ENCODE measurements at places on chromosomes 12 and 14.

DNA sequence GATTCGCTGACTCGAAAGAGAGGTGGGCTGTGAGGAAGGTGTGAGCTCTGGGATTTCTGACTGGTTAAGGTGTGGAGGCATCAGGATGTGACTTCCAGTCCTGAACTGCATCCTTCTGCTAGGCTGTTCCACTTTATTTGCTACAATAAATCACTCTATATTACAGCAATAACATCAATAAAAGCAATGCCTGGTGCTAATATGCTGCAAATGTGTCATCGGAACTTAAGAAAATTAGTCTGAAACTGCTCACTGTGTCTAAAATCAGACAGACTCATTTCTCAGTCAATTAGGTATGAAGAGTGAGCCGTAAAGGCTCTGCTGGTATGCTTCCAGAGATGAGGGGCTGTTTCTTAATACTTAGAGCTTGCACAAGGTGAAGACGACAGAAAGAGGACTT is 126.6 kb downstream of the HELB start:
- no peak for DNase-seq

DNA sequence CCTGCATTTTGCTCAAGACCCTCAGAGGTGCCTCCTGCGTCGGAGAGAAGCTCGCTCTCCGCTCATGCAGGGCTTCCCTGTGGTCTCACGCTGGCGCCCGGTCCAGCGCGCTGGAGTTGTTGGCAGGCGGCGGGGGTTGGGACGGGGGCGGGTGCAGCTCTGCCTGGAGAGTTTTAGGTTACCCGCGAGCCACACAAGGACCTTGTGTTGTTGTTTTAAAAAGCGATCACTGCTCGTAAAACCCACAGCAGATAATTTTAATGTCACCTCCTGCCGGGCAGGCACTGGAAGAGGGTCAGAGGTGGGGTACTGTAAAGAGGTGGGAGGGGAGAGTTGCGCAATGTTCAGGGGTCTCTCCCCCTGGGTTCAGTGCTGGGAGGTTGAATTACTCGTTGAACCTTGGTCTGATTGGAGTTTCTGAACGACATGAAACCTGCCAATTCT is 850 bp downstream of the SMOC1 start:
- DNase-seq = no peak

DNA sequence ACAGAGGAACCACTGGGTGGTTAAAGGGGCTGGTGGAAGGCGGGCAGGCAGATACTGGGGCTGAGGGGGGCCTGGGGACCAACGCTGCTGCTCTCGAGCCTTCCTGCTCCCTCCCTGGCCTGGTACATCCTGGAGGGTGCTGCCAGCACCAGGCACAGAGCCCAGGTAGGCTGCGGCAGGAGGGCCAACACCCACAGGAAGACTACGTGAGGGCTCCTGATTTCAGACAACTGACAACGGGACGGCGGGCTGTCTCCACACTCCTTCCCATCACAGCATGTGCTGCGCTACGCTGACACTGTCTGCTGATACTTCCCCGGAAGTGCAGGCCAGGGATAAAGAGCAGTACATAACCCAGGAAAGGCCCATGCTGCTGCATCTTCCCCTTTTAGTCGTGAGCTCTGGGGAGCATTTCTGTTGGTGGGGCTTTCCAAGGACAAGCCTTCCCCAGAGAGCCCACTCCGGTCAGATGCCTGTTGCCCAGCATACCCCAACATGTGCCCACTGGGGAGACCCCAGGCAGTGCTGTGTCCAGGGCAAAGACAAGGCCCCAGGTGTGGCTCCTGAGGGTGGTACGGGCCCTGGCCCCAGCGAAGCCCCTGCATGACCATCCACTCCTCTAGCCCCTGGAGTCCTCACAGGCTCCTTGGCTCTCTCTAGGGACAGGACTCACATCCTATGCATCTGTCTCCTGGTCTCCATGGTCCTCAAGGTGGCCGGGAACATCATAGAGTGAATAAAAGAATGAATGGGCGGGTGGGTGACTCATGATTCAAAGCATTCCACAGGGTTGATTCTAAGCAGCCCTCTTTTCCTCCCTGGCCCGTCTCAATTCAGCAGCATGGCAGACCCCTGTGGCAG is 38.0 kb downstream of the CHGA start:
- DNase-seq = no peak

DNA sequence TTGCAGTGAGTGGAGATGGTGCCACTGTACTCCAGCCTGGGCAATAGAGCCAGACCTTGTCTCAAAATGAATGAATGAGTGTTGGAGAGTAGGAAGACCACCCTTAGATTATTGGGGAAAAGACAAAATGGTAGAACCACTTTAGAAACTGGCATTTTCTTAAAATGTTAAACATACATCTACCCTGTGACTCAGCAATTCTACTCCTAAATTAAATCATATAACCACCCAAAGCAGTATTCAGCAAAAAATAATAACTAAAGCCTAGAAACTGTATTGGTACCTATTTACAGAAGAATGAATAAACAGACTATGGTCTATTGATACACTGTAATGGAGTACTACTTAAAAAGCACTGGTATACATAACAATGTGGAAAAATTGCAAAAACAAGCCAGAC is 9.1 kb downstream of the NUP37 start:
- DNase-seq = no peak

DNA sequence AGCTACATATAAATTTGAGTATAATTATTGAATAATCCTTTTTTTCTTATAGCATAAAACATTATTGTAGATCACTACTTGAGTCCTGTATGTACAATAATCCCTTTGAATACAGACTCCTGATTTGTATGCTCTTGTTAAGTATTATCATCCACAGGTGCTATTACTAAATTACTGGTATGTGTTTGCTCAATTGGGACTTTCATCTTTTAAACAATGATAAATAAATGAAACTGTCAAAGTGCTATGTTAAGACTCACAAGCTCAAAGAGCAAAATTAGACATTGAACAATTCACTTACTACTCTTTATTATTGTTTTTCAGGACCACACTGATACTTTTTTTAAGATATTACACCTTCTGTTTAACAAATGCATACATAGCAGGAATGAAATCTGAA is 17.8 kb downstream of the MIA2 start:
- no peak for DNase-seq

DNA sequence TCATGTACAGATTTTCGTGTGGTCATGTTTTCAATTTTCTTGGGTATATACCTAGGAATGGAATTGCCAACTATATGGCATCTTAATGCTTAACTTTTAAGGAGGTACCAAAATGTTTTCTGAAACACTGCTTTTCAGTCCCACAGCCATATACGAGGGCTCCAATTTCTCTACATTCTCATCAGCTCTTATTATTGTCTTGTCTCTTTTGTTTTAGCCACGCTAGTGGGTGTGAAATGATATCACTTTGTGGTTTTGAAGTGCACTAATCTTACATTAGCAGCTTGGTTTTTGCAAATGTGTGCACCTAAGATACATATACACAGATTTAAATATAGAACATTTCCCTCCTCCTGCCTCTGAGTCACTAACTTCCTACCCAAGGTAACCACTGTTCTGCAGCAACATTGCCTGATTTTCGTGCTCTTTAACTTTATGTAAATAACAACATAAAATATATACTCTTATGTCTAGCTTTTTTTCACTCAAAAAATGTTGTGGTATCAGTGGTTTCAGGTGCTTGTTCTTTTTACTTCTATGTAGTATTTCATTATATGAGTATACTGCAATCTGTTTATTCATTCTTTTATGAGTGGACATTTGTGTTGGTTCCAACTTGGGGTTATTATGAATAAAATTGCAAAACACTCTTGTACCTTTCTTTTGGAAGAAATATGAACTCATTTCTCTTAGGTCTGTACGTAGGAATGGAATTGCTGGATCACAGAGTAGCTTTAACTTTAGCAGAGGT is 73.1 kb downstream of the ZFP36L1 start:
- DNase-seq = no peak

Measured in stimulated activated CD4-positive, alpha-beta T cell treated with anti-CD3 and anti-CD28 coated beads, Interleukin-1b, Interleukin-23, amount 100 ng/mL, for 1 hour (primary cell).